CD4-positive, alpha-beta T cell treated with Interleukin-10 for 1 hour (primary cell): ENCODE measurements at places on chromosomes 6 and 20.

DNA sequence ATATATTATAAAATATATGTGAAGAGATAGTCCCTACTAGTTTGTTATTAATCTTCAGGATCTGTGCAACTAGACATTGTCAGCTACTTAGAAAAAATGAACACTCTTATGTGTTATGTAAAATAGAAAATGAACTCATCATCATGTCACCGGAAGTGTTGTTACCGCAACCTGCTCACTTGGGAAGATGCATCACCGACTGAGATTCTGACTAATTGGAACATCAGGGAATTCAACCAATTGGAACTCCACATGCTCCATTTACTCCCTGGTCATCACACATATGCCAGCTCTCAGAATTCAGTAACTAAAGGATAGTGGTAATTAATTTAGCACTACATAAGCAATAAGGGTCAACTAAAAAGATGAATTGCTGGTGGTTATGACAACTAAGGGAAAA is 16.7 kb upstream of the B3GAT2 start:
- no peak for DNase-seq

DNA sequence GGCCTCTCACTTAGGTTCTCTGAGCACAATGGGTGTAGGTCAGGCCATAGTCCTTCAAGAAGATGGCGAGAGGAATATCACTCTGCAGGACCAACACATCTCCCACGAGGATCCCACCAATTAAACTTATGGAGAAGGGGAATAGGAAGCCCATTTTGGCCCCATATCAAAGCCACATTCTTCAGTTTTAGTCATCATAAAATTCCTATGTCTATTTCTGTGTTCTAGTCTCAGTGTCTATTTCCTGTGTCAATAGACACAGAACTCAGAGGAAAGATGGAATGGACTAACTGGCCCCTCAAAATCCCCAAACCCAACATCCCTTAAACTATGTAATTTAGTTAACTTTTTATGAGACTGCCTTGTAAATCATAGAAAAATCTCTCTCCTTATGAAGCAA is 216.8 kb downstream of the HACE1 start:
- no peak for DNase-seq

GRCh38 chr6:70371454-70372105 is 41.7 kb upstream of the FAM135A start:
- DNase-seq: peak; percentile 63

DNA sequence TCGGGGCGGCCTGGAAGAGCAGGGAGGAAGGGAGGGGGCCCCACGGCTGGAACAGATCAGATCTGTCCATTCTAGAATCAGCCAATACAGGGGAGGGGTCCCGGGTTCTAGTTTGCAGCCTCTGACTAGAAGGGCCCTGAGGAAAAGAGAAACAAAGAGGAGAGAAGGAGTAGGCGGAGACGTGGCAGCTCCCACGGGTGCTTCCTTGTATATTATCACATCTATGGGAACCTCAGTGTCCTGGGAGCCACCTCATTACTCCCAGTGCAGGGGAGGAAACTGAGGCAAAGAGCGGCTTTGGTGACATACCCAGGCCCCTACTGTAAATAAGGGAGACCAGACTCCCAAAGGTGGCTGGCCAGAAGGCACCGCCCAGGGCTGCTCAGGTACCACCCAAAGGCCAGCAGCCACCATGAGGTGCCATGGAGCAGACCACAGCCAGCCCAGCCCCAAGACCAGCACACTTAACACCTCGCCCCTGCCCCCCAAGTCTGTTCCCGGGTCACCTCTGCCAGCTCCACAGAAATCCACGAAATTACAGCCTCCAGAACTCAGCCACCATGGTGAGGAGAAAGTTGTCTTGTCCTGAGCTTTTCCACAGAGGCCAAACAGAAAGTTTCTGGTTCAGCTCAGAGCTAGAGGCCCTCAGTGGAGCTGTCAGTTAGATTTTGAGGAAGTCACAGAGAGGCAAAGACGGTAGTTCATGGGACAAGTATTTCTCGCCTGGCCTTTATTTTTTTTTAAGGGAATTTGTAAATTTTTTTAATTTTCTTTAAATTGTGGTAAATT is 2.1 kb downstream of the ZC3H12D start:
- DNase-seq: peak; percentile 57

GRCh38 chr6:124780623-124781022 is 181.6 kb upstream of the RNF217 start:
- DNase-seq: no peak

DNA sequence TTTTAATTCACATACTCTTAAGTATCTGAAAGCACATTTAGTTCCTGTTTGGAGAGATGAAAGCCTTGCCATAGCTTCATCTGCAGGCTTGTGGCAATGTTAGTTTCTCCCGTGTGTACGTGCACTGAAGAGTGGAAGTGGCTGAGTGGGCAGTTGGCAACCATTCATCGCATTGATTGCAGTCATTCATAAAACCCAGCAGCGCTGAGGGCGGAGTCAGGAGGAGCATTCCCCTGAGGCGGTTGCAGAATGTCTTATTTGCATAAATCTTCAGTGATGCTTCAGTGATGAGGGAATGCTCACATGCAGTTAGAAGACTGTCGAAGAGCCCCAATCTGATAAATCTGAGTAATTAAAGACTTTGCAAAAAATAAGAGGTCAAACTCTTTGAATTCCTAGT is 79.1 kb downstream of the RIMS1 start:
- DNase-seq: no peak

- DNase-seq: peak; percentile 99
Observed at GRCh38 chr6:31971993-31972708, at the start of gene DXO. Gene DXO (minus strand): TSS chr6:31972138. CDS start chr6:31971675, 463 bp downstream.

DNA sequence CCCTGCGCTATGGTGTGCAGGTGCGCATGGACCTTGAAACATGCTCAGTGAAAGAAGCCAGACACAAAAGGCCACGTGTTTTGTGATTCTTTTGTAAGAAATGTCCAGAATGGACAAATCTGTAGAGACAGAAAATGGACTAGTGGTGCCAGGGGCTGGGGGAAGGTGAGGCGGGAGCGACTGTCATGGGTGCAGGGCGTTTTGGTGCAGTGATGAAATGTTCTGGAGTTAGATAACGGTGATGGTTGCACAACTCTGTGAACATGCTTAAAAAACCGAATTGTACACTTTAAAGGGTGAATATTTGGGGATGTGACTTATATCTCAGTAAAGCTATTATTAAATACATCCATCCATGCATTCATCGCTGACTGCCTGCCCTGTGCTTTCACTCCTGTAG is 31.7 kb upstream of the NTSR1 start:
- DNase-seq: no peak

- no peak for DNase-seq
Observed at GRCh38 chr20:34318609-34319443, 15.7 kb upstream of the AHCY start.

GRCh38 chr20:31684153-31685015 is 38.3 kb downstream of the BCL2L1 start:
- DNase-seq: peak; percentile 46
